ENCODE measurements at places on chromosomes 6 and 20.
A peak's percentile ranks its signal among the peaks of the same experiment; 100 is the strongest.

DNA sequence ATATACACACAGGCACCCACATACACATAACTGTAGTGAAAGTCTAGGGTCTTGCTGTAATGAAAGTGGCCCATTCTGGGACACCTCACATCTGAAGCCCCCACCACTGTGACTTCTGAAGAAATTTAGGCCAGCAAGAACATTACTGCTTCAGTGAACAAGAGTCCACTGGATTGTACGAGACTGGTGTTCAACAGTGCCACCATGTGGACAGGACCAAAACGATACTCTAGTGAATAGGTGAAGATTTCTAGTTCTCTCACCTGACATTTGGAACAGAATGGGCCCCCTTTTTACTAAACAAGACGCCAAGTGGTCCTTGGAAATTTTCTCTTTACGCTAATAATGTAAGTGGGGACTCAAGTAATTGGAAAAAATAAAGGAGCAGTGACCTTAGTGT is 156.9 kb downstream of the MAFB start:
- DNase-seq = no peak

GRCh38 chr6:12528136-12528535 is 188.4 kb upstream of the PHACTR1 start:
- DNase-seq = no peak

- DNase-seq = no peak
These were observed 29.5 kb downstream of the MYLK4 start for GRCh38 chr6:2721219-2721618.

- DNase-seq = peak; percentile 88
These were observed at the start of gene PHF10 for GRCh38 chr6:169724494-169725124. PHF10 (minus strand) TSS chr6:169724500; CDS start chr6:169723931, 569 bp downstream.

GRCh38 chr6:42200035-42200434 is 5.3 kb upstream of the GUCA1B start:
- no peak for DNase-seq

DNA sequence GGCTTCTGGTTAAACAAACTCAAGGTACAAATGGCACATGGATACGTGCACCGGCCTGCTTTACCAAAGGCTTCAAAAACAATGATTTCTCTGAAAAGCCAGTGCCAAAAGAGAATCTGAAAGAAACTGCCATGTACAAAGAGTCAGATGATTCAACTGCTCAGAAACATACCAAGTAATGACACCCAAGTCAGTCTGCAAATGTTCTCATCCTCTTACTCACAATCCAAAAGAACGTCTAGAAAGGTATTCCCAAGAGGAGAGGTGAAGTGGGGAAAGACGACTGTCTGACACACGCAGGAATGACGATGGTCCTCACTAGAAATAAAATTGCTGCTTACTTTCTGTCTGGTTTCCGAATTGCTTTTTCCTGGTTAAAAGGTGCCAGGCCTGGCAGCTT is 52.9 kb downstream of the NFATC2 start:
- DNase-seq = no peak

- no peak for DNase-seq
These were observed 215.3 kb upstream of the KCNQ5 start for GRCh38 chr6:72406517-72406916.

DNA sequence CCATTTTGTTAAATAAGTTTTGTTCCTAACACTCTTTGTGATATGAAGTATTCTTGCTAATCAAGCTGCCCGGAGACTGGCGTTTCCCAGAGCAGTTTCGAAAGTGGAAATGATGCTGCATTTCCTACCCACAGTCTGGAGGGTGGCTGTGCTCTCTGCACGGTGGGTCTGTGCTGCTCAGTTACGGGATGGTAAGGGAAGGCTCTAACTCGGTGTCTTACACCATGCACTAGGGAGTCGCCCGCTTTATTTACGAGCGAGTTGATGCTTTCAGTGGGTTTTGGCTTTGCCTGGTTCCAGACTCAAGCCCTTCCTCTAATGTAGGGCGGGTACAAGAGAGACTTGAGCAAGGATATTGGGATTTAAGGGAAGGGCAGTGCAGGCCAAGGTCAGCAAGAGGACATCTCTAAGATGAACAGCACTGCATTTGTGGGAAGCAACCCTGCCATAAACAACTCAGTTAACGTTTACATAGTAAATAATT is 180.1 kb upstream of the AKAP12 start:
- DNase-seq = no peak
